ENCODE measurements at places on chromosomes 4 and X.

DNA sequence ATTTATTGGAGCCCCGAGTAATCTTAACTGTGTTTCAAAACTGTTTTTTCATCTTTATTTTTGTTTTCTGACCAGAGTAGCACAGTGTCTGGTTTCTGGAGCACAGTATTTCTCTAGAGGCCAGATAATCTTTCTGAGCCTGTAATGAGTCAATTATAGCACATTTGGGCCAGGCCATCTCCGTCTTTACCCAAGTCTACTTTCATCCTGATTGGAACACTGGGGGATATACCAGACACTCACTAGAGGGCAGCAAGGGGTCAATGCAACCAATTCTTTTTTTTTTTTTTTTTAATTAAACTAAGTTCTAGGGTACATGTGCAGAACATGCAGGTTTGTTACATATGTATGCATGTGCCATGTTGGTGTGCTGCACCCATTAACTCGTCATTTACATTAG is 282.0 kb downstream of the ARHGAP24 start:
- no peak for DNase-seq

GRCh38 chr4:89048906-89049601 is 7.9 kb downstream of the FAM13A start:
- DNase-seq, result no peak

DNA sequence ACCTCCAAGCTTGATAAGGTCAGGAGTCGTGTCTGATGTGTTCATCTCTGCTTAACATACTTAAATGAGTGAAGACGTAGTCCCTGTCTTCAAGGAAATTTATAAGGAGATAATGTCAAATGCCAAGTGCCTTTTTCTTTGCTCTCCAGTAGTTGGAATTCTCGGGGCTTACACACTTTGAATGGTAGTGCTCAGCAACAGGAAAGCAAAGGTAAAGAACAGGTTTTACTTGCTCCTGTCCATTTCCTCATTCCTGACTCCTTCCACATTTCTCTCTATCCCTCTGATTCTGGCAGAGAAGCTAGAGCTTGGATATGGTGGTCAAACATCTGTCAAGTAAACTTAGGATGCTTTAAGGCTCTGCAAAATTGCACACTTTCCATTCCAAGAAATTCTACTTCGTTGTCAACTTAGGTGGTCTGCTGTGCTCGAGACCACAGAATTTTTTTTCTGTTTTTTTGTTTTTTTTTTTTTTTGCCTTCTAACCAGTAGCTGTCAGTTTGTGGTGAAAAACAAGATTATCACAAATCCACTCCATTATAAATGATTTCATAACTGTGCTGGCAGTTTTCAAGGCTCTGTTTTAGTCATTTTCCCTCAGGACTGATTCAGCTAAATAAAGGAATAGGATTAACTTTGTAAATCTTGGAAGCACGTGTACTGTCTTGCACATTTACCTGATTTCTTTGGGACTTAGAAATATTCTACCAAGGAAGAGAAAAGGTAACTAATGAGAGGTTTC is 180.8 kb upstream of the ANXA3 start:
- DNase-seq, result no peak

- DNase-seq, result no peak
Measured at GRCh38 chr4:56215901-56216300, 171.4 kb downstream of the AASDH start.

GRCh38 chr4:187814737-187815465 is 180.7 kb upstream of the ZFP42 start:
- no peak for DNase-seq

GRCh38 chr4:26178854-26179253 is 142.0 kb upstream of the RBPJ start:
- DNase-seq, result no peak

- no peak for DNase-seq
Measured at GRCh38 chr4:124203613-124204238, 508.8 kb downstream of the ANKRD50 start.
